Stimulated activated CD4-positive, alpha-beta T cell treated with anti-CD3 and anti-CD28 coated beads, Interleukin-15, amount 100 ng/mL, for 48 hours (primary cell): ENCODE measurements at places on chromosomes 12 and 14.

GRCh38 chr14:100440758-100441203 lies 117.6 kb downstream of the SLC25A47 start:
- no peak for DNase-seq

- DNase-seq: no peak
Observed at GRCh38 chr12:107385509-107385908, 292.2 kb upstream of the CRY1 start.

DNA sequence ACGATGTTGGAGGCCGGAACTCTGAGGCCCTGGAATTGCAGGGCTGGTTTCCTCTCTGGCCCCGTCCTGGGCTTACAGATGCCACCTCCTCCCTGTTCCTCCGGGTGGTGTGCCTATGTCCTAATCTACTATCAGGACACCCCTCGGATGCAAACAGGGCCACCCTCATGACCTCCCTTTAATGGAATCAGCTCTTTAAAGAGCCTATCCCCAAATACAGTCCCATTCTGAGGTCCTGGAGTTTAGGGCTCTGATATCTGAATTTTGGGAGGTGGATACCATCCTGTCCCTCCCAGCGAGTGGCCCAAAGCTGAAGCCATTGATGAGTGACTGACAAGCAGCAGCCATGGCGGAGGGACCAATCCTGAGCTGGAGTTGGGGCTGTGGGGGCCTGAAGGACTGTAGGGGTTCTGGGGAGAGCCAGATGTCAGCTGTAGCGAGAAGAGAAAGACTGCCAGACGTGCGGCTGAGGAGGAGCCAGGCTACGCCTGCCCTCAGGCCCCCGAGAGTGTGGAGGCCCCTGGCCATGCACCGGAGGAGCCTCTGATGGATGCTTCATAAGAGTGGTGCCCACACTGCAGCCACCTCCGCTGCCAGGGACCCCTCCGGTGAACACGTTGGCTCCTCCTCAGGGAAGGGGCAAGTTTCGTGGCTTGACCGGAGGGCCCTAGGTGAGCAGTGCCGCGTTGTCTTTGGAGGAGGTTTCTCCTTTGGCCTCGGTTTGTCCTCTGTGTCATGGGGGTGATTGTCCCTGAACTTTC lies 100.2 kb downstream of the KIF26A start:
- no peak for DNase-seq

DNA sequence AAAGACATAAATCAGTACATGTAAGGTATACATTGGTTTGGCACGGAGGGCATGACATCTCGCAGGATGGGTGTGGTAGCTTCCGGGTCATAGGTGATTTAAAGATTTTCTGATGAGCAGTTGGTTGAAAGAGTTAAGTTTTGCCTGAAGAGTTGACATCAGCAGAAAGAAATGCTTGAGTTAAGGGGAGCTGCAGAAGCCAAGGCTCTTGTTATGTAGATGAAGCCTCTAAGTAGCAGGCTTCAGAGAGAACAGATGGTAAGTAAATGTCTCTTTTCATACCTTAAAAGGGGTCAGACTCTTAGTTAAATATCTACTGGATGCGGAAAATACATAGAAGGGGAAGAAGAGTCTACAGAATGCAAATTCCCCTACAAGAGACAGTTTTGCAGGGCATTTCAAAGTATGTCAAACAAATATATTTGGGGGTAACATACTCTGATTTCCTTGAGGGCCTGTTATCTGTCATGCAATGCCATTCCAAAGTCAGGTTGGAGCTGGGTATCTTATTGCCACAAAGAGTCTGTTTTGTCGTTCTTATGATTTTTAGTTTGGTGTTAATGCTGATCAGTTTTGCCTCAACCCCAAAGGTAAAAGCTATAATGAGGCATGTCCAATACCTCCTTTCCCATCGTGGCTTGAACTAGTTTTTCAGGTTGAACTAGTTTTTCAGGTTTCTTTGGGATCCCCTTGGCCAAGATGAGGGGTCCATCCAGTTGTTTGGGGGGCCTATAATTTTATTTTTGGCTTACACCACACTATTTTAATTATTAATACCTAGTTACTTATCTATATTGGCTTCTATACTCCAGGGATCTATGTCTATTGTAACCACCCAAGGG lies 67.0 kb downstream of the PTHLH start:
- no peak for DNase-seq

DNA sequence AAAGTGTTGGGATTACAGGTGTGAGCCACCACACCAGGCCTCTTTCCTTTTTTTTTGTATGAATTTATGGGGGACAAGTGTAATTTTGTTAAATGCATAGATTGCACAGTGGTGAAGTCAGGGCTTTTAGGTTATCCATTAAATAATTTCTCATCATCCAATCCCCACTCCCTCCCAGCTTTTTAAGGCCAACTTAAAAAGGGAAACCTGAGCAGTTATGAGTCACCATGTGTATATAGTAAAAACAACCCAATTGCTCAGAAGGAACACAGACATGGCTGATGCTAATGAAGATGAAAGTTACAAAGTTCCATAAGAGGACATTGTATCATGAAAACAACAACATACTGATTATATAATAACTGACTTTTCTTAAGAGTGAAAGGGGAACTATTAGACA lies 25.6 kb upstream of the ARID2 start:
- DNase-seq: no peak

DNA sequence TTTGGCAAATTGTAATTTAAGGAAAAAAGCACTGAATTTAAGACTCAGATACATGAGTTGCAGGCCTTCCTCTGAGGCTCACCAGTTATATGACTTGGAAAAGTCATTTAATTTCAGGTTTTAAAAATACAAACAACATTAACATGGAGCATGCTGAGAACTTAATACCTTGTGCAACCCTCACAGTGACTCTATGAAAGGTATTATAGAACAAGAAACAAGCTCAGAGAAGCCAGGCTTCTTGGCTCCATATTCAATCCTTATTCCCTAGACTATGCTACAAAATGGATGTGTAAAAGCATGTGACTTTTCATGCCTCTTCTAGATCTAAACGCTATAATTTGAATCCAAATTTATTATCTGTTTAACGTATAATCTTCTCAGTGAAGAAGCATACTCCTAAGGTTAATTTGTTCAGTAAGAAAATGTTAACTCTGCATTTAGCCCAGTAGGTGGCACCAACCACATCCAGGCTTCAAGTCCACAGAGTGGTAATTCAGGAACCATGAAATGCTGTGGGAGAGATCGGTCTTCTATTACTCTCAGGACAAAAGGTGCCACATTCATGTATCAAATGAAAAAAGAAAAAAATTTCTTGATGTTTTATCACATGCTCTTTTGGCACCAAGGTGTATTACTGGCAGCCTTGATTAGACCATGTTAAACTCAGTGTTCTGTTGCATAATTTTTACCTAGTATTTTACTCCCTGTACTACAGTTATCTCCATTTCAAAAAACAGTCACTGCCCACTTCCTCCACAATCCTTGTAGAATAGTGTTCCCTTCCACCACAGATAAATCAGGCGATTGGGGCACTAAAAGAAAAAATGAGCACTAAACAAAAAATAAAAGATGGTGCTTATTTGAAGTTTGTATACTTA lies 9.3 kb downstream of the CCDC196 start:
- DNase-seq: peak; percentile 14

DNA sequence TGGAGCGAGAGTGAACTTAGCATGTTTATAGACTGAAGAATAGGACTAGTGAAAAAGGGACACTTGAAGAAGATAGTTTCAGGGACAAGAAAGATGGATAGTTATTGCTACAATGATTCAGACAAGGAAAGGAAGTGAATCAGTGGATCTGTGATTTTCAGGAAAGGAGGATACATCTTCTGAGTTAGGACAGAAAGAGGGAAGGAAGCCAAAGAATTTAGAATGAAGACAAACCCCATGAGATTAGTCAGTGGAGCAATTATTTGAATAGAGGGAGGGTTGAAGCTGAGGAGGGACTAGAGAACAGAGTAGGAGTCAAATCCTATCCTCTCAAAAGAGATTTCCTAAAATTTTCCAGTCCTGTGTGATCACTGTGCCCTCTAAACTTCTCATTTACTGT lies 282.7 kb downstream of the AKAP6 start:
- DNase-seq: no peak

GRCh38 chr12:102869571-102869970 lies 47.5 kb downstream of the PAH start:
- DNase-seq: no peak

DNA sequence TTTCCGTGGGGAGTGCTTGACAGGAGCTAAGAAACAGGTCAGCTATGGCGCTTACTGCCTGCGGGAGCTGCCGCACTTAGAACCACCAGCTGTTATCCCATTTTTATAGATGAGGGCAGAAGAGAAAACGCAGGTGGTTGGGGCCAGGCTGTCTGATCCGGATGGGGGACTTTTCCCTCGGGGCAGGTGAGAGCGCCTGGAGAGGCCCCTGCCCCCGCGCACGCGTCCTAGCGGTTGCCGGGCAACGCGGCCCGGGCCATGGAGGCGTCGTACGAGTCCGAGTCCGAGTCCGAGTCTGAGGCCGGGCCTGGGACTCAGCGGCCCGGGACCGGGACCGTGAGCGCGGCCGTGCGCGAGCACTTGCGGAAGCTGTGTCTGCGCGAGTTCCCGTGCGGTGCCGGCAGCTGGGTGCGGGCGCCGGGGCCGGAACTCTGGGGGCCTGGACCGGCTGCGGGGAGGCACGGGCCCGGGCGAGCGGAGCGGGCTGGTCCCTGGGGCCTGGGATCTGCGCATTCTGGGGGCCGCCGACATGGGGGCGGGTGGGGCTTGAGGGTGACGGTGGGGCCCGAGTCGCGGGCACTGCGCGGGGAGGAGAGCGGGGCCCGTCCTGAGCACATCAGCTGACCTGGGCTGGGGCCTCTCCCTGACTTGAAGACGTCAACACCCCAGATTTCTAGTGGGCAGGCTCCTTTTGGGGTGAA lies at the start of gene LRRC43:
LRRC43 (plus strand) TSS at position 237 of the 701 bp plus-strand sequence; CDS start at position 259, 22 bp downstream.
- DNase-seq: no peak

DNA sequence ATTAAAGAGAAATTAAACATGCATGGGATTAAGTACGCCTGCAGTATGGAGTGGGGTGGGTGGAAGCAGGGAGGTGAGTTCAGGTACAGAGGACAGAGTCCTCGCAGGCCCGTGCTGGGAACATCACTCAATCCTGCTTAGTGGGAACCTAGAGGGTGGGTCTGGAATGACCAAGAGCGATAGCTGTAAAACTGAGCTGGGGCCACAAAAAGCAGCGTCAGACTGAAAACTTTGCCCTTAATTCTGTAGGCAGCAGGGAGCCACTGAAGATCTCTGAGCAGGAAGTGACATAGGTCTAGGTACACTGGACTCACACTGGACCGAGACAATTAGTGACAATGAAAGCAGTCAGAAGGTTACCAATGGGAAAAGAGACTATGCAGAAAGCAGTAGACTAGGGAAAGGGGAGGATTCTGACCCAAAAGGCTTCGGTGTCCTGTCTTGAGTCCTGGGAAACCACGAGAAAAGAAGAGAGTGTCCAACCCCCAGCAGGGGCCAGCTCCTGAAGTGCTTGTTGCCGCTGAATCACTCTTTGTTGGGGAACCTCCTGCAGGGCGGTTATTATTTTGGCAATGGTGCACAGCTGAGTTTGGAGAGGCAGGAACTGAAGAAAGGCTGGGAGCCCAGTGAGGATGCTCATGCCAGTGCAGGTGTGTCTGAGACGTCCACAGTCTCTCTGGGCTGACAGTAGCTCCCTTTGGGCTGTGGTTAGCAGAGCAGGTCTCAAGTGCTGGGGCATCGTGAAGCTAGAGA lies 97.4 kb downstream of the PLXNC1 start:
- no peak for DNase-seq

DNA sequence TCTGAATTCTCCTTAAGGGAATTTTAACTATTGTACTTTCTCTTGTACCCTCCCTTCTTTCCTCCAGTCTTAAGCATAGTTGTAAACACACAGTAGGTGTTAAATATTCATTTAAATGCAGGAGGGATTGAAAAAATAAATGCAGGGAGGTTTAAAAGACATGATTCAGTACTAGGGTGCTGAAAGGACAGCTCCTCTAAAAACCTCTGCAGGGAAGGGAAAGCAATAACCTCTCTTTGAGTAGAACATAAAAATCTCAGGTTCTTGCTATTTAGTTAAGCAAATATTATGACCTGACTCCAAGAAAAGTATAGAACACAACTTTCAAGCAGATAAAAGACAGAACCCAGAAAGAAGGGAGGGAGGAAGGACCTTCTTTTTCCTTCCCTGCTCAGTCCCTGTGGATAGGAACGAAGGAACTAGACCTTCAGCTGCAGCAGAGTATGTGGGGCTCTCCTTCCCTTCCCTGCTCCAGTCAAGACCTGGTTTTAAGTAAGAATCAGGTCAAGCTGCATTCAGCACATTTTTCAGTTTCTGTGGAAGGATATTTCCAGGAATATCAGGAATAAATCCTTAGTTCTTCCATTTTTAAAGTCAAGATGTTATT lies 4.7 kb downstream of the MAP3K9 start:
- no peak for DNase-seq

- no peak for DNase-seq
Observed at GRCh38 chr14:44639781-44640385, 132.8 kb upstream of the FSCB start.

- DNase-seq: no peak
Observed at GRCh38 chr12:28878629-28879028, 270.4 kb upstream of the FAR2 start.

GRCh38 chr12:119008691-119009221 lies 27.4 kb downstream of the SRRM4 start:
- DNase-seq: no peak

DNA sequence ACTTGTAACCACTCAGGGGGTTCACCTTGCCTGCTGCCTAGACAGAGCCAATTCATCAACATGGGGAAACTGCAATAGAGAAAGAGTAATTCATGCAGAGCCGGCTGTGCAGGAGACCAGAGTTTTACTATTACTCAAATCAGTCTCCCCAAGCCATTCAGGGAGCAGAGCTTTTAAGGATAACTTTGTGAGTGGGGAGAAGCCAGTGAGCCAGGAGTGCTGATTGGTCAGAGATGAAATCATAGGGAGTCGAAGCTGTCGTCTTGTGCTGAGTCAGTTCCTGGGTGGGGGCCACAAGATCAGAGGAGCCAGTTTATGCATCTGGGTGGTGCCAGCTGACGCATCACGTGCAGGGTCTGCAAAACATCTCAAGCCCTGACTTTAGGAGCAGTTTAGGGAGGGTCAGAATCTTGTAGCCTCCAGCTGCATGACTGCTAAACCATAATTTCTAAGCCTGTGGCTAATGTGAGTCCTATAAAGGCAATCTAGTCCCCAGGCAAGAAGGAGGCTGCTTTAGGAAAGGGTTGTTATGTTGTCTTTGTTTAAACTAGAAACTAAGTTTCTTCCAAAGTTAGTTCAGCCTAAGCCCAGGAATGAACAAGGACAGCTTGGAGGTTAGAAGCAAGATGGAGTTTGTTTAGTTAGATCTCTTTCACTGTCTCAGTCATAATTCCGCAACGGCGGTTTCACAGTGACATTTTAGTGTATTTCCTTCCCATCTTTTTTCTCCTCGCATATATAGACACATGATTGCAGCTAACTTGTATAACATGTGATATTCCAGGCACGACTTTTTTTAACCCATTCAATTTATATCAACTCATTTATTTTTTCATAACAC lies 68.9 kb upstream of the NCOR2 start:
- peak; percentile 43 for DNase-seq

DNA sequence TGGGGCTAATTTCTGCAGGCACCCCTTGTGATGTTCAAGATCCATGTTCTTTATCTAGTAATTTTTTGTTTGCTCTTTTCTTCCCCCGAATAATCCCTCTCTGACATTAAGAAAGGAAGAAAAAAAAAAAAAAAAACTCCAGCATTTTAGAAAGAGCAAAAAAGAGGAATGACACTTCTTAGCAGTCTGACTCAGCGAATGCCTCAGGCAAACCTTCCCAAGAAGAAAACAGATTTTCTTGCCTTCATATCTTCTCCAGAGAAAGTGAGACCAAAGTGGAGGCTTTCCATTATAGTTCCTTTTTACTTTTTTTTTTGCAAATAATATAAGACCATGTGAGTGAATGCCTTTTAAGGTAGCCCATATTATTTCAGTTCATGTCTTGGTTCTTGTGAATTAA lies 479.0 kb upstream of the SYT1 start:
- no peak for DNase-seq
